ENCODE measurements at places on chromosomes 11 and 22.

- no peak for DNase-seq
These were observed 42.0 kb downstream of the TCF20 start for GRCh38 chr22:42228483-42228882.

GRCh38 chr22:31602259-31602952 lies 59.6 kb downstream of the PISD start:
- no peak for DNase-seq

- DNase-seq = no peak
These were observed 11.8 kb downstream of the MICAL3 start for GRCh38 chr22:18012531-18012930.

DNA sequence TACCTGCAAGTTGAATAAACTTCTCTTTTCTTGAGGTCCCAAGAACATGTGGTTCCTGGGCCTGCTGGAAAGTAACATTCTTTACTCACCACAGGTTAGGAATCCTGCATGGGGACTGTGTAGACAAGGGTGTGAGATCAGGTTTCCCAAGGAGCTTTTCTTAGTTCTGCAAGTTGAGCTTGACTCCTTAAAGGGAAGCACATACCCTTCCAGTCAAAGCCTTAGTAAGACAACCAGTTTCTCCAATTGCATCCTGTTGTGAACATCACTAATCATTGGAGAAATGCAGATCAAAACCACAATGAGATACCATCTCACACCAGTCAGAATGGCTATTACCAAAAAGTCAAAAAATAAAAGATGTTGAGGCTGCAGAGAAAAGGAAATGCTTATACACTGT lies 48.3 kb upstream of the PAK1 start:
- no peak for DNase-seq
